ENCODE measurements at places on chromosomes 12 and 14.

DNA sequence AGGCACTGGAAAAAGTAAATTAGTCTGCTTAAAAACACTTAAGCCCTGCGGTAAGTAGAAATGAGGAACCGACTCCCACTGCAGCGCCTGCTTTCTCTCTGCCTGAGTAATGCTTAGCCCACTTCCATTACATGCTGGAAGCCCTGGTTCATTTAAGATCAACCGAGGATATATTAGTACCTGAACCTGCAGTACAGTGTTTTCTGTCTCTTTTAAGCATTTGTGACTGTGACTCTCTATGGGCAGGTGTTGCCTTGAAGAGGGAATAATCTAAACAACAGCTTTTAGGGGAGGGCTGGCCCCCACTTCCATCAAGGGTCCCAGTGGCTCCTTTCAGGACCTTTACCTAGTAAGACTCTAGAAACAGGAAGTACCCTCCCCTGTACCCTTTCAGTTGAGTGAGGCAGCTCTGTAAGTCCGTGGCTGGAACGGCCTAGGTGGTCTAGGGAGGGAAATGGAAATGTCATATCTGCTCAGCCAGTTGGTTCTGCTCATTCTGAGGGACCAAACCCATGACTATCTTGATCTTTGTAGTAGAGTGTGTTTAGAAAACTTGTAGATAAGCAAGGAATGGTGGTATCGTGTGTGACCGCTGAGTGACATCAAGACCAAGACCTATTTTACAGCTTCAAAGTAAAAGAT is 56.2 kb downstream of the FNTB start:
- no peak for DNase-seq

- no peak for DNase-seq
Observed at GRCh38 chr14:48628870-48629269, 953.5 kb upstream of the MDGA2 start.

- no peak for DNase-seq
Observed at GRCh38 chr12:44837114-44837755, 38.9 kb downstream of the NELL2 start.

GRCh38 chr14:37399517-37399916 is 195.5 kb downstream of the FOXA1 start:
- no peak for DNase-seq

DNA sequence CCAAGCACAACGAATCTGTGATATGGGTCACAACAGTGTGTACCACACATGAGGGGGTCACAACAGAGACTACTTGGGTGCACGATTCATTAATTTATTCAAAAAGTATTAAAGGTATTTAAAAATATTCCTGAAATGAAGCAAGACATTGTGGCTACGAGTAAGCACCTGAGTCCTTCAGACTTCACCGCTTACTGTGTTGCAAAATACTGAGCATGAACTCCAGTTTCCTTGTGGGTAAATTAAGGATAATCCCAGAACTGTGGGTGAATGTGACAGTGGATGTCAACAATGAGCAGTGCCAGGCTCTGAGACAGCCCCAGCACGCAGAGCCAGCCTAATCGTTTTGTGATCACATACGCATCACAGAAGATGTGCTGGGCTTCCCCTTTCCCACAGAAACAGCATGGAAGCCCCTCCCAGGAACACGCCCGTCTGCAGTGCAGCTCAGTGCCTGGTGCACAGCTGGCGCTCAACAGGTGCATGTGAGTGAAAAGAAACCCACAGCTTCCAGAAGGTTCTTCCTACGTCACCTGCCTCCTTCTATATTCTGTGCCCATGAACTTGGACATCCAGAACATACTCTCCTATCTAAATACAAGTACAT is 29.1 kb downstream of the CDC42BPB start:
- DNase-seq, result no peak

- DNase-seq, result no peak
Observed at GRCh38 chr12:111287125-111287900, 81.6 kb downstream of the PHETA1 start.

GRCh38 chr12:53380794-53381730 is 1.1 kb downstream of the SP1 start:
- no peak for DNase-seq

DNA sequence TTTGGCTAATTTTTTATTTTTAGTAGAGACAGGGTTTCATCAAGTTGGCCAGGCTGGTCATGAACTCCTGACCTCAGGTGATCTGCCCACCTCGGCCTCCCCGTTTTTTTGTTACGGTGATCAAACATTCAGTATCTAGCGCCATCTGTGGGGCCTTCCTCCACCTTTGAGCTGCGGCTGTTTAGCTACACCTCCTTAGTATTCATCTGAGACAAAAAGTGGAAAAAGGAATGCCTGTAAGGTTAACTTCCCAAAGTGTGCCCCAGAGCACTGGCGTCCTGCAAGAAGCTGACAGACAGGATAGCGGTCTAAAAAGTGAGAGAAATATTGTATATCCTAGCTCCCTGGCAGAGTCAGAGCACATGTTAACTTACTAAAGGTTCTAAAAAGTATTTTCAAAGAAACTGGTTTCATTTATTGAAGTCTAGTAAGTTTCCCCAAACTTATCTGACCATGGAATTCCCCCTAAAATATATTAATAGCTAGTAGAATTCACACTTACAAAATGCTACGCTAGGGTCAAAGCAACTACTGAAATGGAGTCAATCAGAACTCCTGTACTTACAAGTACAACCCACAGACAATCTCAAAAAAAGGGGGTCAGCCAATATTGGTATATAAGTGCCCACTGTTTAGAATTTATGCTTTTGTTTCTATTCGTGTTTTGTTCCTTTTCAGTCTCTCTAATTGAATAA is 59.1 kb downstream of the DUSP16 start:
- no peak for DNase-seq

DNA sequence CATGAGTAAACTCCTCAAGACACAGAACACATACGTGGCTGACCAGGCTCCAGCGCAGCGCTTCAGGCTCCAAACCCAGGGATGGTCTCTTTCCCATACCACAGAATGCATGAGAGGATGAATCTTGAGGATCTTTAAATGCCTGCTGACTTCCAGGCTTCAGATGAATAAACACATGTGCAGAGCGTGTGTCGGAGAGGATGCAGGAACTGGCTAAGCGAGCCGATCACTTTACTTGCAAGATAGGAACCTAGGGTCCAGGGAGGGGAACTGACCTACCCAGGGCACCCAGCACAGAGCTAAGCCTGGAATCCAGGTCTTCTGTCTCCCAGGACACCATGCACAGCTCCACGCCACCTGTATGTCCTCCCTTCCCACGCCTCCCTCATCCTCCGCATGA is 209.8 kb downstream of the BCL11B start:
- no peak for DNase-seq

DNA sequence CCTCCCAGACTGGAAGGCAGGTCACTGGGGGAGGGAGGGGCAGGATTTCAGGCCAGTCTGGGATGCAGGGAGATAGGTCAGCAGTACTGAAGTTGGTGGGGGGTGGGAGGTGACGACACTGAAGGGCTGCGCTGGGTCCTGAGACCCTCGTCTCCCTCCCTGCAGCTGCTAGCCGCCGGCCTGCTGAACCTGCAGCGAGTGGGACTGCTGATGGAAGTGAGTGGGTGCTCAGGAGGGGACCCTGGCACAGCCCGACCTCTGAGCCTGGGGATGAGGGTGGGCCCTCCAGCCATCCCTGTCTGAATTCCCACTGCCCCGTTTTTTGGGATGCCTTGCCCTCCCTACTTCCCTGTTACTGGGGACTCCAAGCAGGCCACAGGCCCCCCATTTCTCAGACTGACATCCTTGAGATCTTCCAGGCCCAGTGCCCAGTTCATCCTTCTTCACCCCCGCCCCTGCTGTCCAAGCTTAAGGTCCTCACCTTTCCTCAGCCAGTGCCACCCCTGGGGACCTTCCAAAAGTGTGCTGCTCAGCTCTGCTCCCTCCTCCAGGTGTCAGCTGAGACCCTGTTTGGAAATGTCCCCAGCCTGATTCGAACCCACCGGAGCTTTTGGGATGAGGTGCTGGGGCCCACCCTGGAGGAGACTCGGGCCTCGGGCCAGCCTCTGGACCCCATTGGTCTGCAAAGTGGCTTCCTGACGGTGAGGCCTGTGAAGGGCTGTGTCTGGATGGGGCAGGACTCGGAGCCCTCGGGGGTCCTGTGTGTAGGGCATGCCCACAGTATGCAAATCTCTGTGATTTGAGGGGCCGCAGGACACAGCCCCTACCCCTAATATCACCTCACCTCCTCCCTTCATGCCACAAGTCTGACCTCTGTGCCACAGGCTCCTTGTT is 5.5 kb downstream of the PLEKHG6 start:
- DNase-seq, result no peak

DNA sequence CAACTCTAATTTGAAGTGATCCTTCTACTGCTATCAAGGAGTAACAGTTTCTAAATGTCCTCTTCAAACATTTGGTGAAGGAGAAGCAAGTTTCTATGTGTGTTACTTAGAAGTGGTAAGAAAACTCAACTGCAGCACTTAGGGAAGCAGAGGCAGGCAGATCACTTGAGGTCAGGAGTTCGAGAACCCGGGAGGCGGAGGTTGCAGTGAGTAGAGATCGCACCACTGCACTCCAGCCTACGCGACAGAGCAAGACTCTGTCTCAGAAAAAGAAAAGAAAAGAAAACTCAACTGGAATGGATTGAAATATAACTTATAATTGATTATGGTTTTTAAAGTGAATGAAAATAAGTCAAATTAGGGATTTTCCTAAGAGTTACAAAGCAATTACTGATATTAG is 169.7 kb upstream of the ATP2B1 start:
- no peak for DNase-seq

DNA sequence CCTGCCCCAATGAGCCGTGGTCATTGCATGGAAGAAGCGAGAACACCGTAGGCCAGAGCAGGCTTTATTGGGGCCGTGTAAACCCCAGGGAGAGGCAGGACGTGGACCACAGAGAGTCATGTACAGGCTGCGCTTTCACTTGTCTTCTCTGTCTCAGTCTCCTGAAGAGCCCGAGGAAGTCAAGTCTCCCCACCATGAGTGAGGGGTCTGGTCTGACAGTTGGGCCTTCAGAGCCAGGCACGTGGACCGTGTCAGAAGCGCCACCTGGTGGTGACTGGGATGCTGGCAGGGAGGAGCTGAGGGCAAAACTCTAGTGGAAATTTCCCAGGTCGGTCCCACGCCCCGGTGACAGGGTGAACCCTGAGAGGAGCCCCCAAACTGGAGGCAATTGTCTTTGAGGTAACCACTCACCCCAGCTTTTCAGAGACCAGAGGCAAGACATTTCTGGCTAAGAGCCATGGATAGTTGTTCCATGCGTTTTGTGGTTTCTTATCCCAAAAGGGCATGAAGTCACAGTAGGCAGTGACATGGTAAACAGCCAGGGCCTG is 17.4 kb downstream of the RPS6KL1 start:
- peak; percentile 60 for DNase-seq

DNA sequence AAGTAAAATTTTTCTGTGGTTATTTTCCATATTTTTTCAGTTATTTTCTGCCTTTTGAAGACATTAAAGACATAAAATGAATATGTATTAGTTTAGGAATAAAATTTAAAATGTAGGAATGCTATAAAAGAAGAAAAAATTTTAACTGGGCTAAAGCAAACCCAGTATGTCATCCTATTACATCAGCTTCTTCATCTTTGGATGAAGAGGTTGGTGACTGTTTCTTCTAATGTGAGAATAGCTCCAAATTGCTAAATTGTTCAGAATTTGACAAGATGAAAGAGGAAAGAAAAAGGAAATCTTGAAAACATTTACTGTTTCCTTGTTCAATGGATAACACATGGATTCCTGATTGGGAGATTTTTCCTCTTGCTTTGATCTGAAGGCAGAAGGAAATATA is 52.7 kb upstream of the PZP start:
- no peak for DNase-seq

DNA sequence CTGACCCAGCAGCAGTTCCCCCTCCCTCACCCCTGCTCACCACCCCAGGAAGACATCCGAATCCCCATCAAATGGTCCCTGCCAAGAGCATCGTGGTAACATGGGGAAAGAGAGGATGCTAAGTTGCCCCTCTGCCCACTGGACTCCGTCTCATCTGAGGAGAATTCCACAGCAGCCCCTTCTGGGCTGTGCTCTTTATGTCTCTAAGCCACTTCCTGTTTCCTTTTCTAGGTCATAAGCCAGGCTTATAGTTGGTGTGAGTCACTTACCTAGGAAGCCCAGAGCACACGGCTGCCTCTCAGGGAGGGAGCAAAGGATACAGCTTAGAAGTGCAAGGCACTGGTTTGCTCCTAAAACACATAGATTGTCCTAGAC is 76.0 kb downstream of the VCPKMT start:
- no peak for DNase-seq

DNA sequence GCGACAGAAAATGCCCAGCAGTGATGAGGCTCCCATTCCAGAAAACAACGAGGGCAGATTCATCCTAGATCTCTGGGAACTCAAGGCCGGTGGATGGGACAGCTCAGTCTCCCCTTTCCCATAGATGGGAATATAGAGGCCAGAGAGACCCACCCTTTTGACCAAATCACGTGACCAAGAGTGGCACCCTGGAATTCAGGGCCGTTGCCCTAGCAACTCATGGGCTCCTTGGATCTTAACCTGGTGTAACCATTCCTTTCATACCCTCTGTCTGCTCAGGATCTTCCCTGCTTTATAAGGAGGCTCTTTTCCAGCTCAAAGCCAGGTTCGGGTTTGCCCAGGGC is 8.4 kb upstream of the LRTM2 start:
- no peak for DNase-seq

- DNase-seq, result no peak
Observed at GRCh38 chr14:23119363-23120327, 590 bp upstream of the CEBPE start.

DNA sequence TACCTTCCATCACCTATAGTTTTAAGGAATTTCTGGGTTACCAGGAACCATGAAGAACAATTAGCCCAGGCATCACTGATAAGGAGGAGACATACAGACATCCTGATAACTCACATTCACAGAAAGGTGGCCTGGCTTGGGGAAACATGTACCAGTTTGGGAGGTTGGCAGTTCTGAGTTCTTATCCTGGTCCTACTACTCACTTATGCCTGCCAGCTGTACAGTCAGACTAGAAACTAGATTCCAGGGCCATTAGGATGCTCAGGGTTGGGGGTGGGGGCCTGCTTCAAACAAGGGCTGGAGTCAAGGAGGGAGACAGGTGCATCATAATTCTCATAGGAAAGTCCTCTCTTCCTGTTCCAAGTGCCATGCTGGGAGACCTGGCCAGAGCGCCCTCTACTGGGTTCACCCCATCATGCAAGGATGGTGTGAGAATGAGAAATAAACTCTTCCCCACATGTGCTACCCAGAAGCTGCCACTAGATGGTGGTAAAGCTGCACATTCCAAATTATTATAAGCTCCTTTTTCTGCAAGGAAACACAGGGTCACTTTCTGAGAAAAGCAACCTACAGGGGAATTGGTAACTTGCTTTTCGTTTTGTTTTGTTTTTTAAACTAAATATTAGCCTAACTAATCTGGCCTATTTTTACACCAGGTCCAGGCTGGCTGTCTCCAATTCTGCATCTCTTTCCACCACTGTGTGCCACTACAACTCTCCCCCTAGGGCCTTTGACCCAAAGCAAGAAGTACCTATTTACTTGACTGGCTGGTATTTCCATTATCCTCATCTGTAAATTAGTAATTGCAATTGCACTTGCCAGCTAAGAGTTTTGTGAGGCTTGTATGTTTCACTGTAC is 14.5 kb downstream of the OAS2 start:
- no peak for DNase-seq
